Dermis blood vessel endothelial cell (primary cell): ENCODE measurements at places on chromosomes 16 and 17. TPM values are rescaled to one million over a fixed set of nuclear protein-coding genes. Genes with fewer than 3 reads are reported as not detected.

ATP2C2 gene
- total RNA-seq = not detected in 2 replicates

ZP2 gene
- 0.23 TPM in 1 of 2 replicates, not detected in the other for total RNA-seq

CBFA2T3 gene
- total RNA-seq = 0.14 TPM in 1 of 2 replicates, not detected in the other

GRCh38 chr17:32904891-32905290, 23.1 kb upstream of the TMEM98 start:
- DNase-seq = no peak

DNA sequence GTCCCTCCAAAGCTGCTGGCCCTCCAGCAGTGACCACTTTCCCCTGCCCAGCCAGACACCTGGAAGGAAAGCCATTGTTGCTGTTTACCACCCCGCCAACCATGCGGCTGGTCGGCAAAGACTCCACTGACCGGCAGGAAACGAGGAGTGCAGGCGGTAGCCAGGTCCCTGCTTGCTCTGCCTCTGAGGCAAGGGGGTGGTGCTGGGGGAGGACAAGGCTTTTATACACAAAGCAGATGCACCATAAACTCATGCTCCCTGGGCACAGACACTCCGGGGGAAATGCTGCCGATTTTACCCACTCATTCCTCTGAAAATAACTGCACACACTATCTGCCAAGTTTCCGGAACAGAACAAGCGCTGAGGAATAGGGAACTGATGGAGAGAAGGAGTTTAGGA, 62.8 kb upstream of the GRIN2A start:
- DNase-seq = no peak
